ENCODE measurements at places on chromosomes 3 and 15.
A peak's percentile ranks its signal among the peaks of the same experiment; 100 is the strongest.

DNA sequence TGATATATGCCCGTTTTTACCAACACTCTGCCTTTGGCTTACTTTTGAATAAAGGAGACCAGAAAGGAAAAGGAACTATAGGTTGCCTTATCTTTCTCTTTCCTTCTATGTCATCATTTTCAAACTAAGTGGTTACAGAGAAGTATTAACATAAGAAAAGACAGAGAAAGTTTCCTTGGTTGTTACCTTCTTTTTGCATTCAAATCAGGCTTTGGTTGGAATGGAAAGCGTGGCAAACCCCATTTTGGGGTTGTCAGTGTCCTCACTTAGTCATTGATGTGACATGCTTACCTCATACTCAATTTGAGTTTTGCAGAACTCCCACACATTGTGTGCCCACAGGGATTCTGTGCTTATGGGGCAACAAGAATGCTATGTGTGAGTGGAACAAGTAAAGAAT is 3.7 kb upstream of the THRB start:
- DNase-seq = peak; percentile 10

DNA sequence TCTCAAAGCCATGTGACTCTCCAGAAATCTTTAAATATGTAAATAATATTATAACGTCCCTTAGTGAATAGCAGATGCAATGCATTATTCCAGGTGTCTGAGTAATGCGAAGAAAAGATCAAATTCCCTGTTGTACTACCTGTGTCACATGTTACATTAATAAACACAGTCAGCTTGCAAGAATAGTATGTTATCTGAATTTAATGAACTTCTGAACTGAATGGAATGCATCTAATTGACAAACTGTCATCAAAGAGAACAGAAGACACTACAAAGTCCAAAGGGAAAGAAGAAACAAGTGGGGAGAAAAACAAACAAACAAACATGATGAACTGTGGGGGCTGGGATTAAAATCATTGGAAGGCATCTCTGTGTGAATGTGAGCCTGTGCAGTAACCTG is 508.8 kb downstream of the LPP start:
- no peak for DNase-seq

DNA sequence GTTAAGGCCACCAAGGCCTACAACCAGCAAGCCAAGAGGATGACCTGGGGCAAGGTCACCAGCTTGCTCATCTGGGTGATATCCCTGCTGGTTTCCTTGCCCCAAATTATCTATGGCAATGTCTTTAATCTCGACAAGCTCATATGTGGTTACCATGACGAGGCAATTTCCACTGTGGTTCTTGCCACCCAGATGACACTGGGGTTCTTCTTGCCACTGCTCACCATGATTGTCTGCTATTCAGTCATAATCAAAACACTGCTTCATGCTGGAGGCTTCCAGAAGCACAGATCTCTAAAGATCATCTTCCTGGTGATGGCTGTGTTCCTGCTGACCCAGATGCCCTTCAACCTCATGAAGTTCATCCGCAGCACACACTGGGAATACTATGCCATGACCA is 3.6 kb downstream of the CXCR6 start:
- DNase-seq = no peak

- DNase-seq = no peak
Observed at GRCh38 chr3:49244581-49245205, 32.3 kb downstream of the C3orf62 start.

GRCh38 chr3:149342413-149343380 is 9.3 kb upstream of the TM4SF18 start:
- DNase-seq = no peak

- DNase-seq = no peak
Observed at GRCh38 chr3:58411036-58411435, 22.6 kb downstream of the PDHB start.

DNA sequence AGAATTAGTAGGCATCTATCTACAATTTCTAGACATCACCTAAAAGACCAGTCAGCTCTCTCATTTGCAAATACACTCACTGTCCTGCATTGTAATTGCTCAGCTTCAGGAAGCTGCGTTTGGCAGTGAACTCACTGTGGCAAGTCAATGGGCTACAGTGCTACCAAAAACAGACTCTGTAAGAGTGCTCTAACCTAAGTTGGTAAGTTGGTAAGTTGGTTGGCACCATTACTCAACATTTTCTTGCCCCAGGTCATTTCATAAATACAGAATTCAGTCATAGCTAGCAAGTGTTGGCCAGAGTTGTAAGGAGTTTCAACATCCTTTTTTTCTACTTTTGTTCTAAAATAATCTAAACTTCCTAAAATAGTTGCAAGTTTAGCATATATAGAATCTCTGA is 466.3 kb downstream of the NAALADL2 start:
- no peak for DNase-seq

DNA sequence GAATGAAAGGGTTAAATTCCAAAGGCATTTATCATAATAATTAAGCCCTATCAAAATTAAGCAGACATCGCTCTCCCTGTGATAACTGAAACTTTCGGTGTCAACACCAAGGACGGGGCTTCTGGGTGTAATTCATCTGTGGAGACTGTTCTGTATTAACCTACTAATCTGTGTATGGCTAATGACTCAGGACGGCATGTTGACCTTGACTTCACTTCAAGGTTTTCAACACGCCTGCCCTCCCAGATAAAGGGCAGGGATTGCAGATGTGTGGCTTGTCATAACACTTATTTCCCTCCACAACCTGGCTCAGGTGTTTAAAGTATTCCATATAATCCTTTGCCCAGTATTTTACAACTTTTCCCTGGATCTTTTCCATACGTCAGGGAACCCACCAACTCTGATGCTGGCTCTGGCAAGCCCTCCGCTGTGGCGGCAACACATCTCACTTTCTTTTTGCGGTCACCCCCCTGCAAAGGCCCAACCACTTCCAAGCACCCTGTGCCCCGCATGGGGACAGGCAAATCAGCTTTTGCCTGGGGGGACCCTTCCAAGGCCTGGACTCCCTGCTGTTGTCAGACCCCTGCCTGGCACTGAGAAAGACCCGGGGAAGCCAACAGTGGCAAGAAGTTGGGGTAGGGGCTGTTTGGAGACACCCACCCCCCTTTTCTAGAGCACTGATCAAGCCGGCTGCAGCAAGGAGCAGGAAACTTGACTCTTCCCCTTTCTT is 93.2 kb upstream of the MEF2A start:
- DNase-seq = no peak

GRCh38 chr3:148211725-148212124 is 486.0 kb upstream of the AGTR1 start:
- no peak for DNase-seq

- DNase-seq = no peak
Observed at GRCh38 chr3:136678981-136679380, 73.2 kb downstream of the STAG1 start.

DNA sequence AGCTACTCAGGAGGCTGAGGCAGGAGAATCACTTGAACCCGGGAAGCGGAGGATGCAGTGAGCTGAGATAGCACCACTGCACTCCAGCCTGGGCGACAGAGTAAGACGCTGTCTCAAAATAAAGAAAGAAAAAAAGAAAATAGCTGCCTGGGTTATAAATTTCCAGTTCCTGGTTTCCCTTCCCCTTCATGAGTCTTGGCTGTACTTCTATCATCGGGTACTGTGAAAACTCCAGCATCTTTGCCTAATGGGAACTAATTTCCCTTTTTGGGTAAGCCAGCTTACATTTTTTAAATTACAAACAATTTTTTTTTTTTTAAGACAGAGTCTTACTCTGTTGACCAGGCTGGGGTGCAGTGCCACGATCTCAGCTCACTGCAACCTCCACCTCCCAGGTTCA is 15.0 kb downstream of the DENND4A start:
- DNase-seq = no peak

DNA sequence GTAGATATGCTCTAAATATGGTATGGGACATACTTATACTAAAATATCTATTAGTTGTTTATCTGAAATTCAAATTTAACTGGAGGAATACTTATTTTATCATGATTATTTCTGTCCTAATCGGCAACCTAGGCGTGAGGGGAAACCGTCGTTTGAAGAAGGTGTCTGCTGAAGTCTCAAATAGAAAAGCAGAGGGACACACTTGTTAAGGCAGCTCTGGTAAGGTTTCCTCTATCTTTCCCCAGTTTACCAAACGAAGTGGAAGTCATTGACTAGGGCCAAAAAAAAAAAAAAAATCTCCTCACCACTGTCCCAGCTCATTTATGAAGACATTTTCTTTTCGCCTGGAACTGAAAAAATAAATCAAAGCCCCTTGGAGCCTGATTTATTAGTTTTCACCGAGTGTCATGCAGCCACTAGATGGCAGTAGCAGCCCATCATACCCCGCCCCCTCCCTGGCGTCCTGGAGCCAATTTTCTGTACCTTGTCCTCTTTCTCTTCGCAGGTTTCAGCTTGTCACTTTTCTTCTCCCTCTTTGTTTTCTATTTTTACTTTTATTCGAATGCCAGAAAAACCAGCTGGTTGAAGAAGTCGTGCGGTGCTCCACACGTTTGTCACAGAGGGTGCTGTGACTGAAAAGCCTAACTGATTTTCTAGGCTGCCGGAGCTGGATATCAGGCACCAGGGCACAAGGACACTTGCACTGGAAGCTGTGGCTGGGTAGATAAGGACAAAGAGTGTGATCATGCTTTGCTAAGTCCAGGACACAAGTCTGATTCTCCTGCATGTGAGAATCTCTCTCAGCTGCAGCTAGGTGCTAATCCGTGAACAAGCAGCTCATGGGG is 238.7 kb downstream of the ZPLD1 start:
- DNase-seq = peak; percentile 69

- DNase-seq = no peak
Observed at GRCh38 chr15:42510258-42511006, 15.0 kb downstream of the SNAP23 start.

DNA sequence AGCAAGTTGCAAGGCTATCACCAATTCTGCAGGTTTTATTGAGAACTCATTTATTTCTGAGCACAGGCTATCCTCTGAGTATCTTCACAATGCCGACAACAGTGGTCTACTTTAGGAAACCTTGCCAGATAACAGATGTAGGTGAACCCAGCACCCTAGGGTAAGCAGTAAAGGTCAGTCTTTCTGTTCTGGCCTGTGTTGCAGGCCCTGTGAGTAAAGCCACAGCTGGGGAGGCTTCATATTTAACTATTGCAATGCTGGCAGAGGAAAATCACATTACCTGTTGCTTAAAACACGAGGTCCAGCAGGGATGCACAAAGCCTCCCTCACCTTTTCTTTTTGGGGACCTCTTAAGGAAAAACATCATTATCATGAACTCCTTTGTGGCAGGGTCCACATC is 55.5 kb downstream of the WHAMM start:
- DNase-seq = no peak

GRCh38 chr3:40476478-40477470 is at the start of gene ZNF619:
TSS of gene ZNF619 (plus strand) at chr3:40477122. CDS start at chr3:40477980, 858 bp downstream.
- DNase-seq = peak; percentile 68

- DNase-seq = no peak
Observed at GRCh38 chr3:120839120-120839519, 68.9 kb upstream of the STXBP5L start.

GRCh38 chr15:59322056-59322759 is 50.5 kb downstream of the MYO1E start:
- no peak for DNase-seq

DNA sequence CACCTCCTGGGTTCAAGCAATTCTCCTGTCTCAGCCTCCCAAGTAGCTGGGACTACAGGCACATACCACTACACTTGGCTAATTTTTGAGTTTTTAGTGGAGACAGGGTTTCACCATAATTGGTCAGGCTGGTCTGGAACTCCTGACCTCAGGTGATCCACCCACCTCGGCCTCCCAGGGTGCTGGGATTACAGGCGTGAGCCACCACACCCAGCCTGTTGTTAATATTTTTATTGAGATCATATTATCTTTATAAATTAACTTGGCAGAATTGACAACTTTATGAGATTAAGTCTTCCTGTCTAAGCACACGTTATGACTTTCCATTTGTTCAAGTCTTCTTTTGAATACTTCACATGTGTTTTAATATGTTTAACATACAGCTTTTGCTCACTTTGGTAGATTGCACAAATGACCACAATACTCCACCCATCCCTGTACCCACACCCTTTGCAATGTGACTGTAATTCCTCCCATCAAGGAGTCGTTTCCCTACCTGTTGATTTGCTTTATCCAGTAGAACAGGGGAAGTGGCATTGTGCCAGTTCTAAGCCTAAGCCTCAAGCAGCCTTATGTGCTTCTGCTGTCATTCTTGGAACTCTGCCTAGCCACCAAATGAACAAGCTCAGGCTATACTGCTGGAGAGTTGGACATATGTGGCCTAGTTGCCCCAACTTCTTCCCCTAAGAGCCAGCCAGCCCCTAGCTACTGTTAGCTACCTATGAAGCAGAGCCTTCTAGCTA is 8.2 kb downstream of the XYLB start:
- no peak for DNase-seq

GRCh38 chr15:60213377-60214000 is 184.3 kb downstream of the ANXA2 start:
- DNase-seq = no peak

GRCh38 chr3:45667569-45667934 is 21.6 kb upstream of the SACM1L start:
- DNase-seq = no peak

- no peak for DNase-seq
Observed at GRCh38 chr15:77748078-77749064, 115.7 kb upstream of the LINGO1 start.

DNA sequence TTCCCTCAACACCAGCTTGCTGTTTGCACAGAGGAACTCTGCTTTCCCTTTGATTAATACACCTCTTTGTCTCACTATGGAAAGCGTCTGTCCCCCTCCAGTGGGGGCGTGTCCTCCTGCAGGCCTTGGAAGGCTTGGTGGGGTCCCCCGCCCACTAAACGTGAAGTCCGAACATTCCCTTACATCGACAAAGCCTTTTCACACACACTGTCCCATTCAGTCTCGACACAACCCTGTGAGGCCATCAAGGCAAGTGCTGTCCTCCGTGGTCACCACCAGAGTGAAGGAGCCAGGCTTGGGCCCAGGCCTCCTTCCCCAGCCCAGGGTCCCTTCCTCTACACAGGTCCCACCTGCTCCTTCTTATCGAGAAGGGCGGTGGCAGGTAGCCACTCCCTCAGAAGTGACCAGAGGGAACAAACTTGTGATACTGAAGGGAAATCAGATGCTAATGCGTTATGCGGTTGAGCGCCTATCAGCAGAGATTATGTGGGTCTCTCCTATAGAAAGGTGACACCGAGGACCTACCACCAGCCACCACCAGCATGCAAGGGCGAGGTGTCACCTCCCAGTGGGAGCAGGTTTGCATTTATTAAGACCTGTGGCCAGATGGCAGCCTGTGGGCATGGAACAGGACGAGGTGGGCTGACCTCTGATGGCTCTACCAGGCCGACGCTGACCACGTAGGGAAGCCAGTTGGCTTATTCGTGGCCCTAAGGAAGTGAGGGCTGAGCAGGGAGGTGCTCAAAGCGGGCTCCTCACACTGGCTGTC is 6.6 kb downstream of the NRROS start:
- DNase-seq = no peak

- no peak for DNase-seq
Observed at GRCh38 chr3:127368186-127369032, 80.6 kb upstream of the PRR20G start.
